ENCODE measurements at places on chromosomes 11 and 22.
A peak's percentile ranks its signal among the peaks of the same experiment; 100 is the strongest.

DNA sequence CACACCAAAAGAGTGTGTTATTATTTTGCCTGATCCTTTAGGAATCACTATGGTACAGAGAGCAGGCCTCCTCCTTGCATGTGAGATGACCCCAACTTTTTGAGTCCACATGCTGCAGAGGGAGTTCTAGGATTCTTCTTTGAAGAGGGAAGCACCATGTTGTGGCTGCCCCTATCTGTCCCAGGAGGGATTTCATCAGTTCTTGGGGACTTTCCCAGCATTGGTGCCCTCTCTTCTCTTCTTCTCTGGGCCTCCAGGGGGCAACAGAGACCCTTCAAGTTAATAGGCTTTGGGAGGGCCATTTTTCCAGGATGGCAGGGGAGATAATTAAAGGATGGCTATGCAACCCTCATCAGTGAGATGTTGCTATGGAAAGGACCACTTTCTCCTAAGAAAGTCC lies 3.6 kb downstream of the MMP1 start:
- no peak for DNase-seq

DNA sequence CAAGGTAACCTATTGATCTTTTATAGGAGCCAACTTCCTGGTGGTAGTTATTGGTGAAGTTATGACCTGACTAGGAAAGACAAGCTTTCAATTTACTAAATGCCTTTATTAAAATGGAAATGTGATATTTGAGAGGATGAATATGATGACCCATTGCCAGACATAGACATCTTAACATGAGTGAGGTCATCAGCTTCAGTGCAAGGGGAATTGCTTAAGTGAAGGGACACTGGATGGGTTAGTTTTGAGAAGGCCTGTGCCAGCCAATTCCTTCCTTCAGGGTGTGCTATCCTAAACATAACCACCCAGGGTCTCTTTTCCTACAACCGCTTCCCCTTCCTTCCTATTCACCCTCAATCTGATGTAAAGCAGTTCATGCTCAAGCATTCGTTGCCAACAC lies 21.5 kb downstream of the NAV2 start:
- no peak for DNase-seq

GRCh38 chr11:19160847-19161246 lies 40.9 kb downstream of the CSRP3 start:
- no peak for DNase-seq

DNA sequence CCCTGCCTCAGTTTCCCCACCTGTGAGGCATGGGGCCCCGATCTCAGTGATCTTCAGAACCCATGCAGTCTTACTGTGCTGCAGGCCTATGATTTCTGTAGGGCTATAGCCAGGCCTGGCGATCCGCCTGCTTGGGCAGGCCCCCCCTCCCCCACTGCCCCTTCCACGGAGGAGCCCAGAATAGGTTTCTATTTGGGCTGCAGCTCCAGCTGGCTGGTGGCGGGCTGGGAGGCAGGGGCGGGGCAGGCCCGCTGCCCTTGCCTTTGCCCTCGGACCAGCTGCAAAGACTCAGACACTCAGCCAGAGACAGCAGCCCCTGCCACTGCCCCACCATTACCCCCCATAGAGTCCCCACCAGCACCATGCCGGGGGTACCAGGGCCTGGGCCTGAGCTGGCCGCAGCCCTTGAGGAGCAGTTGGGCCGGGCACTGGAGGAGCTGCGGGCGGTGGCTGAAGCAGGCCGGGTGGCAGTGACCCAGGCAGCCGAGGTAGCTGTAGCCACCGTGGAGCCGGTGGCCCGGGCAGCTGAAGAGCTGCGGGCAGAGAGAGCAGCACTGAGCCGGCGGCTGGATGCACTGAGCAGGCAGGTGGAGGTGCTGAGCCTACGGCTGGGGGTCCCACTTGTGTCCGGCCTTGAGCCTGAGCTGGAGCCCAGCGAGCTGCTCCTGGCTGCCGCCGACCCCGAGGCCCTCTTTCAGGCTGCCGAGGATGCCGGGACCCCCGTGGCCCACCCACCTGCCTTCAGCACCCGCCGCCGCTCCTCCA lies 12.2 kb downstream of the SMTN start:
- DNase-seq, result no peak

DNA sequence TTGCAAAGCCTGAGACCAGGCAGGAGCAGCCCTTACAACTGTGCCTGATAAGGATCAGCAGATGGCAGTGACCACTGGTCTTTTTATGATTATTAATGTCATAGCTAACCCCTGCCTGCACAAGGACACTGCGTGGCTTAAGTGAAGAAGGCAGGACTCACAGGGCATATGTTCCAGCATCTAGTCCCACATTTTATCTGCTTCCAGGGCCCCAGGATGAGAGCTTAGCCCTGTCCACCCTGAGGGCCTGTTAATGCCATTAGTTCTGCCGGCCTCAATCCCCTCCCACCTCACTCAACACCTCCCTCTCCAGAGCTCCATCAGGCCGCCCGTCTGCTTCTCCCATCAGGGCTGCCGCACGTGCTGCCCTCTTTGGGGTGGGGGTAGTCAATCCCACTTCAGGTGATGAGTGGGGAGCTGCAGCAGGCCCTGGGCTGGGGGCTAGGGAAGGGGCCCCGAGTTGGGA lies 33.1 kb upstream of the TSPAN18 start:
- DNase-seq, result no peak

- DNase-seq, result no peak
Measured at GRCh38 chr22:50678651-50679521, 6.3 kb downstream of the SHANK3 start.

DNA sequence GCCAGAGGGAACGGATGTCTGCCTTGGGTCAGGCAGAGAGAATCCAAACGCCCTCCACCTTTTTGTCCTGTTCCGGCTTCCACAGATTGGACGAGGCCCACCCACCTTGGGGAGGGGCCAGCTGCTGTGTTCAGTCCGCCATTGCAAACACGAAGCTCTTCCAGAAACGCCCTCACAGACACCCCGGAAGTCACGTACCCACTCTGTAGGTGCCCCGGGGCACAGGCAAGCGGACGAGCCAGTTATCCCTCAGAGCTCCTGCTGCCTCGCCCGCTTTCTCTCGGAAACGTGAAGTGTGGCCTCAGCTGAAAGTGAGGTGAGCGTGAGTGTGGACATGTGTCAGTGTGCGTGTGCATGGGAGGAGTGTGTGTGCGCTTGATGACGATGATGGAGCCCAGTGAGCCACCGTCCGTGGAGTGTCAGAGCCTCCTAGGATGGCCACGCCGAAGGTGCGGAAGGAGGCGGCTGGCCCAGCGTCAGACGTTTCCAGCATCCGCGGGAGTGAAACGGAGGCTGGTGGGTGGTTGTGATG lies 869.2 kb downstream of the TBC1D22A start:
- DNase-seq, result no peak

DNA sequence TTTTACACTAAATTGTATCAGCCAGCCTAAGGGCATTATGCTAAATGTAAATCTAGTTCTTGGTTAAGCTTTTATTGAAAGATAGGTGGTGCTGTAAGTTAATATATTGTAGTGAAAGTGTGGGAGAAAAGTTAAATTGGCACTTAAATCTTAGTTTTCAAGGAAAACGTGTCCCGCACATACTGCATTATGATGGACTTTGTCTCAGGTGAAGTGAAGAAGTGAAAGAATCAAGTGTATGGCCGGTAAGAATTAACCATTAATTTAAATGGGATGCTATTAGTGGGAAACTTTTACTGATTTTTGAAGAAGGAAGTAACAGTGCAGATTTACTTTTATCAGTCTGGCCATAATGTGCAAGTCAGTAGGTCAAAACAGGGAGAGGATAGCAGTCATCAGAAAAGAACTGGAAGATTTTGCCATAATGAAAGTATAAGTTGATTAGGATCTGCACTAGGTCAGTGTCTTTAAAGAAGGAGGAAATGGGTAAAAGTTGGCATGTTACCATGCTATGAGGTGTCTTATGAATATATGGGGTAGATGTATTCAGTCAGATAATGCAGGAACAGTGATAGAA lies 81.6 kb downstream of the PDHX start:
- peak; percentile 41 for DNase-seq

- DNase-seq, result no peak
Measured at GRCh38 chr11:108727665-108728064, 62.8 kb downstream of the DDX10 start.

- DNase-seq, result no peak
Measured at GRCh38 chr11:46916286-46917108, 1.9 kb downstream of the LRP4 start.

DNA sequence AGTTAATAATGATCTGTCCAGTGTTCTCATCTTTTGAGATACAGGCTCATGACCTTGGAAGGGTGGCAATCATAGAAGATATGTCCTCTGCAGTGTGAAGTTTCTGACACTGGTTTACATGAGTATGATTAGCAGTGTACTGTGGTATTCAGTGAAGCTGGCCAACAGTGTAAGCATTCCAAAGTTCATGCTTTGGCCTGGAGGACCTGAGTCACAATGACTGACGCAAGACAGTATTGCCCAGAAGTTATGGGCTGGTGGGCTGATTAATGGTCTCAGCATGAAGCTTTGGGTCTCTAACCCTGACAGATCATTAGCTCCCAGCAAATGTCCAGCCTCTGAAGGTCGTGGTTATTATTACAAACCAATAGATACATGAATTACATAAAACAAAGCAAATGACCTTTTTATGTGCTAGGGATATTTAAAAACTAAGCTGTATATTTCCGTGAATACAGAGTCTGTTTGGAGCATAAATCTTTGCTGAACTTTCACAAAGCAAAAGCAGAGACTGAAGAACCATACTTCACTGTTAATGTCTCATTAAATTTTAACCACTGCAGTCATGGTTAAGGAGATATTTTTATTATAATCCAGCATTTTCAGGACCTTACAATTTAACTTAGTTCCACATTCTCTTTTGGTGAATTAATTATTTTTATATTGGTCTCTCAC lies 28.3 kb upstream of the USP47 start:
- no peak for DNase-seq

DNA sequence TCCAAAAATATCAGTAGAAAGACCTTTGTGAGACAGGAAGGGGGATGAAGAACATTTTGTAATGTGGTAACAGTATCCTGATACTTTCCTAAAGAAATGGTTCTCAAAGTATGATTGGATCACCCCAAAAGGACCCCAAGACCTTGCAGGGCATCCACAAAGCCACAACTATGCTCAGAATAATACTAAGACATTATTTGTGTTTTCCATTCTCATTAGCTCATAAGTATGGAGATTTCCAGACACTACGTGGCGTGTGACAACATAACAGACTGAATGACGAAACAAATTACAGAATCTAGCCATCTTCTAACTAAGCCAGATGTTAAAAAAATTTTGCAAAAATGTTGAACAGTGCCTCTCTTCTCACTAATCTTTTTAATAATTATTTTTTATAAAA lies 24.9 kb downstream of the CHEK2 start:
- DNase-seq, result no peak

DNA sequence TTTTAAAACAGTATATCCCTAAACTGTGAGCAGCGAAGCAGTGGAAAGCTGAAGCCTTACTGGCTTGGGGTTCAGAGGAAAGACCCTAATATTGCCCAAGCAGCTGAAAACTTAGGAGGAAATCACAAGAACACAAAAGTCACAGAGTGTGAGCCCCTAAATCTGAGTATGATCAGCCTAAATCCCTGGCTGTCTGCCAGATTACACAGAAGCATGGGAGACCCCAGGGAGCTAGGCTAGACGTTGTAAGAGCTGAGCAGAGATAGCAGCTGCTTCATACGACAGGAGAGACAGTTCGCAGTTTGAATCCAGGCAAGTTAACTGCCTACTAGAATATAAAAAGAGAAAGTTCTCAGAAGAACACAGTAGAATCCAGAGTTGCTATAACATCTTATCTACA lies 81.2 kb downstream of the PACS1 start:
- no peak for DNase-seq

DNA sequence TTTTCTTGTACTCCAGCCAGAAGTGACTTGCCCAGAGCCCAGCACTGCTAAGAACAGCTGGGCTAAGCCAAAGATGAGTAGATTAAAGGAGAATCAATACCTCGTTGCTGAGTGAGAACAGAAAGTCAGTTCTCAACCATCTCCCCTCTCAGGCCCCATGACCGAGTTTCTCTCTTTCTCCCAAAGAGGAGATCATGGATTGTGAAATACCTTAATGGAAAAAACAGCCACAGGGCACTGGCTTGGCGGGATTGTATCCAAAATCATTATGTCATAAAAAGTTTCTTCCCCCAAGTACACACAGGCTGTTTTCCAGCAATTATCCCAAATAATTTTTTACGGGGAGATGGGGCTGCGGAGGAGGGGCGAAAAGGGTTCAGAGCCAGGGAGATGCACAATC lies 111.8 kb upstream of the TMEM45B start:
- no peak for DNase-seq

Data from CD4-positive, alpha-beta memory T cell (primary cell).